SHP77 (cell line): ENCODE measurements at places on chromosomes 7 and 10.
A peak's percentile ranks its signal among the peaks of the same experiment; 100 is the strongest.

GRCh38 chr10:9508606-9509005, 1454.1 kb downstream of the GATA3 start:
- DNase-seq: no peak

- DNase-seq: no peak
Observed at GRCh38 chr10:103692952-103693811, 162.2 kb downstream of the SH3PXD2A start.

DNA sequence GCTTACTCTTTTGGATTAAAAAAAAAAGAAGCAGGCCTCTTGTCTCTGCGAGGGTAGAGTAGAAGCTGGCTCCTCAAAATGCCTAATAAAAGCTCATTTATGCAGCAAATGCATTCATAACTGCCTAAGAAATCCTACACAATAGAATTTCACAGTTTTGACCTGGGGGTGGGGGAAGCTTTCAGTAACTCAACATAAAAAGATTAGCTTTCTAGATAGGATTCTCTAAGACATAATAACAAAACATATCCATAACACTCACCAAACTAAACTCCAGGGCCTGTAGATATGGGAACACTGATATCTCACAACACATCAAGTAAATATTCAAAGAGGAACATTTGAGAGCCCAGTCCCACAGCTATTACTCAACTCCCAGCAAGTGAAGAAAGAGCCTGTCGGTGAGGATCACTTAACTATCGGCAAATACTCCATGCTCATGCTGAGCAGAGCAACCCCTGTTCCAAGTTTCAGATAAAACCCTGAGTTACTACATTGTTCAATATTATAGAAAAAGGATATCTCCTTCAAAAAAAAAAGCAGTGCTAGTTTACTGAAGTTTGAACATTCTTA, 88.1 kb downstream of the COBL start:
- no peak for DNase-seq

- peak; percentile 5 for DNase-seq
Observed at GRCh38 chr7:149489391-149490024, 8.1 kb downstream of the ZNF746 start.

- DNase-seq: no peak
Observed at GRCh38 chr7:80950550-80950967, 31.7 kb upstream of the SEMA3C start.
